WTC11 (cell line): ENCODE measurements at places on chromosomes 12 and 14. TPM values are rescaled to one million over a fixed set of nuclear protein-coding genes. Genes with fewer than 3 reads are reported as not detected.

DNA sequence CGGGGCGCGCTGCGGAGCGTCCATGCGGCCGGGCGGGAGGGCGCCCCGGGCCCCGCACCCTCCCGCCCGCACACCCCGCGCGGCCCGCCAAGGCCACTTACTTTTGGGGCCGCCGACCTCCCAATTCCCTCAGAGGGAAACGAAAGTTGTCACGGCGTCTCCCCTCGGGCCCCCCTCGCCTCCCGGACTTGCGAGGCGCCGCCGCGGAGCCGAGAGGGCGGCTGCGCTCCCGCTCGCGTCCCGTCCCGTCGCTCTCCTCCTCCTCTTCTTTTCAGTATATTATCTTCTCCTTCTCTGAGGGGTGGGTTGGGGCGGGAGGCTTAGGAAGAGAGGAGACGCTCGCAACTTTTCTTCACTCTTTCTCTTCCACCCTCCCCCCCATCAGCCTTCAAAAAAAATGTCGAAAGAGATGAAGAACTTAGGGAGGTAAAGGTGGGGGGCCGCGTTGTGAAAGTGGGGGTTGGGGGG, 613 bp downstream of the DUSP16 start:
- H3K36me3 ChIP-seq, result peaks cover 15% of the 10 kb centered on the region
- H3K27ac ChIP-seq, result peak overlapping the region; percentile 90
- peak; percentile 34 for DNase-seq
- H3K4me1 ChIP-seq, result peaks cover 40% of the 10 kb centered on the region

DNA sequence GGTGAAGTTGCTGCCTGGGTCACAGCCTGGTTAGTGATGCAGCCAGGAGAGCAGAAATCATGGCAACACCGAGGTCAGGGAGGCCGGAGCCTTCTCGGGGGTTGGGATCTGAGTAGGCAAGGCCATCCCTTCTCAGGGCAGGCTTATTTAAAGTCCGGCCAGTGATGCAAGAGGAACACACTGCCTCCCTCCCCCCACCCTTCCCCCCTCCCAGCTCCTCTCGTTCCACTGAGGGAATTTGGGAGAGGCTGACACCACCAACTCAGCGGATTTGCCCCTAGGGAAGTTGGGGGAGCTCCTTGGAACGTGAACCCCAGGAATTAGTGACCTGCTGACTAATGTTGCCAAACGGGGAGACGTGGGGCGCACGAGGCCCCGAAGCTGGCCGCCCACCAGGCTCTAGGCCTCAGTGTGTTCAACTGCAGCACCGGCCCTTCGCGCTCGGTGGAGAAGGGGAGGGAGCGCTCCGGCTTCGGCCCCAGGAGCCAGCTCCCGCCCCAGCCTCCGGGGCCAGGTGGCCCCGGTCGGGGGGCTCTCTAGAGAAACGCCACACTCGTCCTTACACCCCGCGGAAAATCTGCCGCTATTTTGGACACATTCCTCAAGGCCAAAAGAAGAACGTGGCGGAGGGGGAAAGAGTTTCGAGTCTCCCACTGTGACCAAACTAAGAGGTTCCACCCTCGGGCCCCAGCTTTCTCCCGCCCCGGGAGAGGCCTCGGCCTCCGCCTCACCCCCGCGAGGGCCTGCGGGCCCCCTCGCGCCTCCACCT, 1.6 kb downstream of the CTDSP2 start:
- peaks cover 59% of the 10 kb centered on the region for H3K4me1 ChIP-seq
- H3K36me3 ChIP-seq, result no peaks in the 10 kb centered on the region
- peak; percentile 69 for DNase-seq
- peak overlapping the region; percentile 69 for H3K4me3 ChIP-seq

Gene GPR65
- not detected in 3 replicates for total RNA-seq

DNA sequence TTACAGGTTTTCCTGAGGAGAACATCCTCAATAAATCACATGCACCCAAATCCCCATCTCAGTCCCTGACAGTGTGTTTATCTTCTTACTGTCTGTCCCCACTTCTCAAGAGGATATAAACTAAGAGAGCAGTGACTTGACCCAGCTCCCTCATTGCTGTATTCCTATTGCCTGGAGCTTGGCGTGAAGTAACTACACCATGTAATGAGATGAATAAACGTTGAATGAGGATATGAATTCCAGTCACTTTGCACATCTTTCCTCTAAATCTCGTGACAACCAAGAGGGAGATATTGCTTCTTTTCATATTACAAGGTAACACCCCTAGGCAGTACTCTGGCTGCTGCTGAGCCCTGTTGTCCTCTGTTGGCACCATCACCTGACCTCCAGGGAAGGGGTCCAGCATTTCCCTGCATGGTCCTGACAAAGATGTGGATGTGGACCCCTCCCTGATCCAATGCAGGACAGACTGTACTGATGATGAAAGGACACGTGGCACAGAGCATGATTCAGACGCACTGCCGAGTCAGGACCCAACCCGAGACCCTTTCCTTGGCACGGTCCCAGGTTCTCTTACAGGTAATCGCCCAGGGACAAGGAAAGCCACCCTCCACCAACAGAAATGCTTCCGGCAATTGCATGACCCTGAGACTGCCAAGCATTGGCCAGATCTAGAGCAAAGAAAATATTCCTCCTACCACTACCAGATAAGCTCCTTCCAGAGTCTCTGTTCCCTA, 47.7 kb upstream of the CPM start:
- DNase-seq, result no peak
- no peaks in the 10 kb centered on the region; the same call in 1 of the 2 replicates for H3K27me3 ChIP-seq
- no peak overlapping the region for H3K4me3 ChIP-seq
- H3K4me1 ChIP-seq, result peaks cover 12% of the 10 kb centered on the region
- H3K27ac ChIP-seq, result no peak overlapping the region

Gene CDCA3
- total RNA-seq, result 47.1 to 61.8 TPM (median 49.1 TPM) in 3 replicates

DNA sequence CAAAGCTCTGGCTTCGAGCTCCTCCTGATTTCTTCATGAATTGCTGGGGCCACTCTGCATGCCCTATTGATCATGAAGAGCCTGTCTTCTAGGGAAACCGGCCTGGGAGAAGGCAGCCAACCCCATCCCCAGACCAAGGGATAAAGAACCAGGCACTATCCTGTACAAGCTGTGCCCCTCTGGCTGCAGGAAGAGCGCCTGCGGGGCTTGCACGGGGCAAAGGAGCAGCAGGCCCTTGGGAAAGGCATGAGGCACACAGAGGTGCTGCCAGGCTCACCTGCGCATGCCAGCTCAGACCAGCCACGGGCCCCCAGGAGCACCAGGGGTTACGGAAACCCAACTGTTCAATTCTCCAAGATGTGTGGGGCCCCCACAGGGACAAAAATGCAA, 2.1 kb downstream of the ITPK1 start:
- peaks cover 56% of the 10 kb centered on the region for H3K4me1 ChIP-seq
- peak overlapping the region; percentile 86 for H3K4me3 ChIP-seq
- H3K36me3 ChIP-seq, result no peaks in the 10 kb centered on the region
- DNase-seq, result peak; percentile 28
- peak overlapping the region; percentile 96; the same call in 1 of the 2 replicates for H3K27ac ChIP-seq

GRCh38 chr14:31251028-31251958, 43.7 kb upstream of the HECTD1 start:
- DNase-seq, result no peak
- H3K36me3 ChIP-seq, result no peaks in the 10 kb centered on the region
- H3K4me3 ChIP-seq, result no peak overlapping the region
- no peaks in the 10 kb centered on the region for H3K27me3 ChIP-seq
- no peaks in the 10 kb centered on the region for H3K4me1 ChIP-seq

DNA sequence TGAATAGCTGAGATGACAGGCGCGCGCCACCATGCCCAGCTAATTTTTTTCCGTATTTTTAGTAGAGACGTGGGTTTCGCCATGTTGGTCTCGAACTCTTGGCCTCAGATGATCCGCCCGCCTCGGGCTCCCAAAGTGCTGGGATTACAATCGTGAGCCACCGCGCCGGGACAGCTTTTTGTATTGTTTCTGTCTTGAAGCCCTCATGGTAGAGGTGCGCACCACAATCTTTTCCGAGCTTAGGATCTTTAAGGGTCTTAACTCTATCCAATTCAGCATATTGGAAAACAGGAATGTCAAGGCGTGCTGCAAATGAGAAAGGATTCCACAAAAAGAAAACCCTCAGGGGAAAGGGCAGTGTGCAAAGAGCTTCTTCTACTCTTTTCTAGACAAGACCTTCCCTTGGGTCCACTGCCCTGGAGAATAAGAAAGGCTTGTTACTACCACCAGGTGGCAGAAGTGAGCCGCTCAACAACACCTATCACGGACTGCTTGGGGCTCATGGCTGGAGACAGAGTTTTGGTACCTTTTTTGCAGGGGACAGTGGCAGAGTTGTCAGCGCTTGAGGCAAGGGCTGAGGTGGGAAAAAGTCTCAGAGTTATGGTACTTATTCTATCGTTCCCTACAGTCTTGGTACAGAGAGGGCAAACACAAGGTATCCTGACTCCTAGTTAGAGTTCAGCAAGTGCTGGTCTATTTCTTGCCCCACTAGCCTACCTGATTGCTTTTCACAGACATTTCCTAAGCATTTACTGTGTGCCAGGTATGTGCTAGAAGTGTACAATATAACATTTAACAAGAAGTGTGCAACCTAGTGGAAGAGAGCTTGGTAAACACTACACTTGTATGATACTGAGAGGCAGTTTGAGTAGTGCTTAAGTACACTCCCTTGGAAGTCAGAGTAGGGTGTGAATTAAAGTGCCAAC, 16.4 kb upstream of the SP7 start:
- H3K36me3 ChIP-seq, result no peaks in the 10 kb centered on the region
- no peak overlapping the region for H3K4me3 ChIP-seq
- peaks cover 2% of the 10 kb centered on the region for H3K27me3 ChIP-seq
- H3K27ac ChIP-seq, result peak overlapping the region; percentile 76; the same call in 1 of the 2 replicates
- H3K4me1 ChIP-seq, result 0 out of 2 replicates have a peak, but pooled peaks cover 4% of the 10 kb centered on the region
- peak; percentile 85 for DNase-seq

GRCh38 chr14:24947131-24947530, 102.8 kb downstream of the STXBP6 start:
- H3K36me3 ChIP-seq, result no peaks in the 10 kb centered on the region
- peaks cover 36% of the 10 kb centered on the region for H3K4me1 ChIP-seq
- H3K4me3 ChIP-seq, result no peak overlapping the region
- H3K27ac ChIP-seq, result no peak overlapping the region

- peaks cover 7% of the 10 kb centered on the region; the same call in 1 of the 2 replicates for H3K4me1 ChIP-seq
- H3K4me3 ChIP-seq, result no peak overlapping the region
- no peaks in the 10 kb centered on the region for H3K36me3 ChIP-seq
- DNase-seq, result no peak
- peaks cover 36% of the 10 kb centered on the region for H3K27me3 ChIP-seq
Observed at GRCh38 chr12:47891356-47891755, 13.4 kb downstream of the VDR start.

Gene FKBP3
- 118 TPM in 3 replicates for total RNA-seq

DNA sequence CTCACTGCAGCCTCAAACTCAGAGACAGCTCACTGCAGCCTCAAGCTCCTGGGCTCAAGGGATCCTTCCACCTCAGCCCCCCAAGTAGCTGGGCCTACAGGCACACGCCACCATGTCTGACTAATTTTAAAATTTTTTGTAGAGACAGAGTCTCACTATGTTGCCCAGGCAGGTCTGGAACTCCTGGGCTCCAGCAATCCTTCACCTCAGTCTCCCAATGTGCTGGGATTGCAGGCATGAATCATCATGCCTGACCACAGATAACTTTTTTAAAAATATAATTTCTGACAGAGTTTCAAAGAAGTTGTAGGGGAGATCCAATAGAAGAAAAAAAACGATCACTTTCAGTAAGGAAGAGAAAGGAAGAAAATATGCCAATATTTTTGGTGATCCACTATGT, 189.7 kb upstream of the CDKN3 start:
- no peak for DNase-seq
- peaks cover 9% of the 10 kb centered on the region for H3K36me3 ChIP-seq
- no peak overlapping the region for H3K27ac ChIP-seq
- no peak overlapping the region for H3K4me3 ChIP-seq
- H3K4me1 ChIP-seq, result no peaks in the 10 kb centered on the region

DNA sequence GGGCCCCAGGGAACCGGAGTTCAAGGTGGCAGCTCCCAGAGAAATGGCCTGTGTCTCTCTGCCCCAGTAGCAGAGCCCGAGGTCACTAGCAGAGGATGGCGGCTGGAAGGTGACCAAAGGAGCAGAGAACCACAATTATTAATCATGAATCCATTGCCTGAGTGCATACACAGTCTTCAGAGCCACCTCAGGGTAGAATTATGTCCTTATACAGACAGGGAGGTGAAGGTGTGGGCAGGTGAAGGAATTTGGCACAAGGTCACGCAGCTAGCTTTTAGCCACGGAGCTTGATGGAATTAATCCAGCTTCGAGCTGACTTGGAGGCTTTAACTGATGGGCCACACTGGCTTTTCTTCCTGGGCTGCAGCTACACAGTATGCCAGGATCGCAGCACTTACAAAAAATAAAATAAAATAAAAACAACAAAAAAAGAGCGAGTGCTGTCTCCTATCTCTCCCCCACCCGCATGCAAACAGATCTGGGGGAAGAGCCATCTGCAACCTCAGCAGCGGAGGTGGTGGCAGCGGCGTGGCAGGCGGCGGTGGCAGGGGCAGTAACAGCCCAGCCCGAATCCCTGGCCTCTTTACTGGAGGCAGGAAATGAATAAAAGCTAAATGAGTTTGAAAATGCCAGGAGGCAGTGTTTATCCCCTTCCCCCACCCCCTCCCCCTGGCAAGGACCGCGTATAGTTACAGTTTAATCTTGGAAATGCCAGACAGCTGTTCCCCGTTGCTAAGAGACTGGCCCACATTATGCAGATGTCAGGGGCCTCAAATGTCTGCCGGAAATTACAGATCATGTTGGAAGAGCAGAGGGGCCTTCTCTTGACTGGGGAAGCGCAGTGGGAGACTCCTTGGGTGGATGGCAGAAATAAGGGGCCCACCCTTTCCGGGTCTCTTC, 93.5 kb downstream of the LRRC74A start:
- no peaks in the 10 kb centered on the region for H3K27me3 ChIP-seq
- no peaks in the 10 kb centered on the region for H3K36me3 ChIP-seq
- H3K4me1 ChIP-seq, result peaks cover 83% of the 10 kb centered on the region

DNA sequence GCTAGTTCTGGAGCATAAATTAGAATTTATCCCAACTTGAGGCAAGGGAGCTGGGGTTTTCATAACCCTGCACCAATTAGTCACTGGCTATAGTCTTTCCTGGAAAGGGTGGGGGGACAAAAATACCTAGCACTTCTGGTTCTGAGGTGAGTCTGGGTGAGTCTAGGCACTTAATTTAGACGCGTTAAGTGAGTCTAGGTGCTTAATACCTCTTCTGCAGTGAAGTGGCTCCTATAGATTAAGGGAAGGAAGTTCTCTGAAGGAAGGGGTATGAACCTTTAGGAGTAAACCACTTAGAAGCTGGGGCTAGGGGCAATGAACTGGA, 251.7 kb downstream of the EFCAB11 start:
- no peak for DNase-seq
- H3K4me1 ChIP-seq, result peaks cover 18% of the 10 kb centered on the region
- no peak overlapping the region for H3K4me3 ChIP-seq
